Ecto neural progenitor cell (in vitro differentiated cells): ENCODE measurements at places on chromosomes 1 and 21.
A peak's percentile ranks its signal among the peaks of the same experiment; 100 is the strongest.

GRCh38 chr1:148435406-148435805 is 47.7 kb downstream of the PPIAL4G start:
- DNase-seq: no peak

DNA sequence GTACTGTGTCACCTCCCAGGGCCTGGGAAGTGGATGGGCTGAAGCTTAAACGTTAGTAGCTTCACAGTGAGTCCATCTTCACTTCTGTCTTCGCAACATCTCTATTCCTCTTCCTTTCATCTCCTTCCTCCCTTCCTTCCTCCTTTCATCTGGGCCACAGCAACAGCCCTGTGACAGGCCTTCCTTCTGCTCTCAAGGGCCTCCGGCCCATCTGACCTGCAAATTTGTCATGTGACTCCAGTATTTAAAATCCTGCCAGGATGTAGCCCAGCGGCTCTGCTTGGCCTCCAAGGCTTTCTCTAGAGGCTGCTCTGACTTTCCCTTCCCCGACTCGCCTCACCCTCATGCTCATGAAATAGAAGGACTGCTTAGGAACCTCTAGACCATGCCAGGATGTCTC is 10.9 kb upstream of the BATF3 start:
- no peak for DNase-seq

- DNase-seq: no peak
These were observed 123.3 kb upstream of the EDN2 start for GRCh38 chr1:41607808-41608207.

- DNase-seq: no peak
These were observed 31.0 kb downstream of the SUSD4 start for GRCh38 chr1:223332997-223333396.

DNA sequence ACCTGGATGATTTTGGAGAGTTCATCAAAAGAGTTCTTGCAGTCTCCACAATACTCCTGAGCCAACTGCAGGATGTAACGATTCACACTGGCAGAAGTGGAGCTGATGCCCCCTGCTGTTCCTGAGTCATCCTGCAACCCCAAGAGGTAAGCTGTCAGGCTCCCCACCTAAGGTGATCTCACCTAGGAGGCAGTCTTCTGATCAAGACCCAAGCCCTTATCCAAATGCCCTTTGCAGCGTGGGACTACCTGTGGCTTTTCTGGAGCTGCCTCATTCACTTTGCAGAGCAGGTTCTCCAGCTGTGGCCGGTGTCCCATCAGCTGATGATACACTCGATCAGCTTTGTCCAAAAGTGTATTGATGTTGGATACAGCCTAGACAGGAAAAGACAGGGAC is 96.4 kb downstream of the UBR4 start:
- DNase-seq: no peak

DNA sequence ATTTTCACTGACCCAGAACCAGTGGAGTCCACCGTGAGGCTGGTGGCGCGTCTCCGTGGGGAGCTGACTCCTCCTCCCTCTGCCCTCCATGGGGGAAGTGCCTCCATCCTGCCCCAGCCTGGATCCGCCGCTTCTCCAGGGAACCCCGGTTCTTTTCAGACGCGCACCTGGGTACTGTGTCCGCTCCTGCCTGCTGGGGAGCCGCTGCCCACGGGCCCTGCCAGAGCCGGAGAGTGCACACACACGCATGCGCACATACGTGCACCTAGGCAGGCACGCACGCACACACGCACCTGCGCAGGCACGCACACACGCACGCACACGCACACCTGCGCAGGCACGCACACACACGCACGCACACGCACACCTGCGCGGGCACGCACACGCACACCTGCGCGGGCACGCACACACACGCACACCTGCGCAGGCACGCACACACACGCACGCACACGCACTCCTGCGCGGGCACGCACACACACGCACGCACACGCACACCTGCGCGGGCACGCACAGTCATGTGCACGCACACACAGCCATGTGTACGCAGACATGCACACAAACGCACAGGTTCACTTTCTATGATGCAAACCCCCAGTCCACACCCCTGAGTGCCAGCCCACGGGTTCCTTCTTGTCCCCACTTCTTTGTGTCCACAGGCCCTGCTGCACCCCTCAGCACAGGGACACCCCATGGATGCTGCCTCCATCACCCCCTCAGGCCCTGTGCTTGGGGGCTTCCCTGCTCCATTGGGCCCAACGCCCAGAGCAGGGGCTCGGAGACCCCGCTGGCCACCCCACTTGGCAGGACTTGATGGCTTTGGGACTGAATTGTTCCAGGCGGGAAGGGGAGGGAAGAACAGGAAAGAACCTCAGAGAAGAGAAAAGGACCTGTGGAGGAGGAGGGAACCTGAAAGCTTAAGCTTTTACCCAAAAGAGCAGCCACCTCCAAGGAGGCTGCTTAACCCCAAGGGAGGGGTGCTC is 42.7 kb downstream of the MORN1 start:
- no peak for DNase-seq

- no peak for DNase-seq
These were observed 4.8 kb upstream of the LAPTM5 start for GRCh38 chr1:30762152-30762929.

DNA sequence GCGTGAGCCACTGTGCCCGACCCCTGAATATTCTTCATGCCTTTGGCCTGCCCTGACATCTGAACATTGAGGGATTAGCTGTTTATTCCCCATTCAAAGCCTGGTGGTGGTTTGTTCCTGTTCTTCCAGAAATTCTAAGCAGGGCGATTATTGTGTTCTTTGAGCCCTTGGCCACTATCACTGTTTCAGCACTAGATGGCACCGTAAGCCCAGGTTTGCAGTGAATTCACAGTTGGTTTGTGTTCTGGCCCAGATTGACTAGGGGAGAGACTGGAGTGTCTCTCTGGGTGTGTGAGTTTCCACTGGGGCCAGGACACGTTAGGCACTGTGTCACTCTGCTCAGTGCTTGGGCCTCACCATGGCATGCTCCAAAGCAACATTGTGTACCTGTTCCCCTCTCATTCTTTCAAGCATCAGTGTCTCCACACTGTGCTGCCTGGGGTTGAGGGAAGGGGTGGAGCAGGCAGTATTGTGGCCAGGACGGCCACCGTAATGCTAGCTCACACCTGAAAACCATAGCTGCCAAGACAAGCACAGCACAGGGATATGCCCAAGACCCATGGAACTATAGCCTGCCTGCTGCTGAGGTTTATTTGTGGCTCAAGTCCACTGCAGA is 52.7 kb downstream of the PKN2 start:
- no peak for DNase-seq

DNA sequence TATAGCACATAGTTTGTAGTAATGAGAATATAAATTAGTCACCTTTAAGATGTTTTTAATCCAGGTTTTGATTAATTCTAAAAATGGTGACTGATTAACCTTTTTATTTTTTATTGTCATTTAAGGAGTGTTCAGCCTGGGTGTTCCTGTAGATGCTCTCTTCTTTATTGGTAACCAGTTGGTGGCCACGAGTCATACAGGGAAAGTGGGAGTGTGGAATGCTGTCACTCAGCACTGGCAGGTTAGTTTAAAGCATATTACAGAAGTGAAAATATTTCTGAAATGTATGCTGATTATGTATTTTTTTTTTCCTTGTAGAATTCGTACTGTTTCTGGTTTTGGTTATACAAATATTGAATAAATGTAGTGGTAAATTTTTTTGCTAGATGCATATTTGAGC is 28.1 kb downstream of the KCTD3 start:
- DNase-seq: no peak

- DNase-seq: no peak
These were observed 658 bp upstream of the COL16A1 start for GRCh38 chr1:31704271-31705079.

DNA sequence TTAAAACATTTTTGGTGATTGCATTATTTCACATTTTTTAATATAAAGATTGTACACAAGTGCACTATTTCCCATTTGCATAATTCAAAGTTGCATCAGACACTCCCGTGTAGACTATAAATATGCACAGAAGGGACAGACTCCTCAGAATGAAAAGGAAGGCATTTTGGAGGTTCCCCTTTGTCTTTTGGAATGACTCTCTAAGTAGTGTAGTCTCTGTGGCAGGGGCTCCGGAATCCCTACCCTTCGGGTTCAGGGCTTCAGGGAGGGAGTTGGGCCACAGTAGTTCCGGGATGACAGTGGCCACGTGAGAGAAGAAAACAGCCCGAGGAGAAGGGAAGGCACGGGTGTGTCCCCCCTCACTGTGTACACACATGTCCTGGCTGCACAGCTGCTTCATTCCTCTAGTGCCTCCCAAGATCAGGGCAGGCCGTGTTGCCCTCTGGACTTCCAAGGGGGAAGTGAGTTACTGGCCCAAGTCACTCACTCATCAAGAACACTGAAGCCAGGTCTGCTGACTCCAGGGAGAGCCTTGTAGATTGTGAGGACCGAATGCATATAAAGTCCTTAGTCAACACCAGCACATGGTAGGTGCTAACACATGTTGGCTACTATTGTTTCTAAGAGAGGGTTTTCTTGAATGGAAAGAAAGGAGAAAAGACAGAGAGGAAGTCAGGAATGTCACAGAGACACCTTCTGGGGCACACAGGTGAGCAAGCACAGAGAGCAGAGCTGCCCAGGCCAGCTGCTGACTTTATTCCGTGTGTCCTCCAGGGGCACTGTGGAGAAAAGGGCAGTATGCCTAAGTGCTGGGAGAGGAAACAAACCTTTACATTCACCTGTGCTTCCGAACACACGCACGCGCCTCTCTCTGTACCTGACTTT is 39.8 kb downstream of the LHX4 start:
- peak; percentile 48 for DNase-seq

GRCh38 chr1:40478276-40478675 is 1.2 kb downstream of the ZFP69 start:
- DNase-seq: no peak

DNA sequence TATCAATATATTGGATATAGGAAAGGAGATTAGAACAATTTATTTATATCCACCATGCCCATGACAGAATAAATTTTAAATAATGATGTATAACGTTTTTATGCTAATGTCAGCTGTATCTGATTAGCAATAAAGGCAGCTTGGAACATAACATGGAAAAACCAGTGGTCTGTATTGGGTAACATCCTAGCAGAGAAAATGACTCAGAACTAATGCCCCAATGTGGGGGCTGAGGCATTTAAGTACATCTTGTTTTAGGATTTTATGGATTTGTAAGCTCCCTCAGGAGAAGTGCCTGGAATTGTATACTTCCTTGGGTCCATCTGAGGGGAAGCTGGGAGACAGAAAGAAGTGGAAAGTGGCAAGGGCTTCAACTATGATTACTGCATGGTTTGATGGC is 82.3 kb downstream of the HMCN1 start:
- no peak for DNase-seq

DNA sequence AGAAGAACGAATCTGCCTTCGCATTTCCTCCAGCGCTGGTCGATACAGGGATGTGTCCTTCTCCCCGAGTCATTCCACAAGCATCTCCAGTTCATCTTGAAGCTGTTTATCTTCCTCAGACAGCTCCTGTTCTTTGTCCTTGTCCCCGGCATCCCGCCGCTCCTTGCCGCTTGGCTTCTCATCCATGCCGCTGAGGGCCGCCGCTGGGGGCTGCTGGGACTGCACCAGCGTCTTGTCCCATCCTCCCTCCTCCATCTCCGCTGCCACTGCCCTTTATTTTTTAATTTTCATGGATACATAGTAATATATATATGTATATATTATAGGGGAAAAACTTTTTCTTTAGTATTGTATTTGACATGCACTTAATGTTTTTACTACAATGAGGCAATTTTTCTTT is 53.4 kb downstream of the FMN2 start:
- no peak for DNase-seq

DNA sequence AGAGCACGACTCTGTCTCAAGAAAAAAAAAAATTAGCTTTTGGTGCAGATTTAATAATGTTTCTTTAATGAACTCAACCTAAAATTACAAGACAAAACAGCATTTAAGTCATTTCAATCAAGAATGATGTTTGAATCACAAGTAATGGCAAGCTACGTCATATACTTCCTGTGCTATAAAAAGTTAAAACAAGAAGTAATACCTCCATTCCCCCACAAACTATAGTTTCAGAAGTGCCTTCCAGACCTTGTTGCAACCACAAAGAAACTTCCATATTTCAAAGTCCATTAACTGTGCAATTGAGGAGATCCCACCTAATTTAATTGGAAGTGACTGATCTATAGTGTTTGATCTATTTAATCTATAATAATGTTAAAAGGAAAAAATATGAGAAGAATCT is 15.1 kb downstream of the NRDC start:
- no peak for DNase-seq

DNA sequence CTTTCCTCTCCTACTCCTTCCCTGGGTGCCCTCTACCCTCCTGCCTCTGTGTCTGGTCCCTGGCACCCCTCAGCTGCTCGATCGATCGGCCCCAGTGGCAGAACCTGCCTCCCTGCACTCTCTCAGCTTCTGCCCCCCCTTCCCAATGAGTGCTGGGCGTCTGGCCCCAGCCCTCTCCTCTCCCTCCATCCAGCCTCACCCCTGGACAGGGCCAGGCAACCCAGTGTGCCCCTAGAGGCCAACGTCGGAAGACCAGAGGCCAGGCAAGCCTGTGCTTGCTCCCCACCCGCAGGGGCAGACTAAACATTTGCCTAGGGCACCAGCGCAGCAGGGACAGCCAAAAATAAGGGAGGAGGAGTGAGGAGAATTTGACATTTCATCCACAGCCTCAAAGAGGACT is 43.5 kb downstream of the LGR6 start:
- DNase-seq: peak; percentile 86

DNA sequence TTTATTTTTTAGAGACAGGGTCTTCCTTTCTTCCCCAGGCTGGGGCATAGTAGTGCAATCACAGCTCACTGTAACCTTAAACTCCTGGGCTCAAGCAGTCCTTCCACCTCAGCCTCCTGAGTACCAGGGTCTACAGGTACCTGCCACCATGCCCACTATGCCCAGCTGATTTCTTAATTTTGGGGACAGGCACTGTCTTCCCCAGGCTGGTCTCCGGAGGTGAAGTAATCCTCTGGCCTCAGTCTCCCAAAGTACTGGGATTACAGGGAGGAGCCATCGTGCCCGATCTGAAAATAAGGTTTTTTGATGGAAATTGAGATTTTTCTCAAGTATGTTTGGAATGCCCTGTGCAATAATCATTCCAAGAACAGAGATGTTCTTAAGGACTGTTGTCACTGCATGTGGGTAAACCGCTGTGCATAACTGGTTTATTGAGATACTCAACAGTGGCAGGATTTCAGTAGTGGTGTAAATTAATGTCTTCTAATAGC is 934 bp upstream of the MSH4 start:
- DNase-seq: no peak

- DNase-seq: no peak
These were observed 429.5 kb downstream of the NPHP4 start for GRCh38 chr1:5562769-5563168.

GRCh38 chr1:166905900-166906299 is 29.8 kb upstream of the TADA1 start:
- DNase-seq: no peak

DNA sequence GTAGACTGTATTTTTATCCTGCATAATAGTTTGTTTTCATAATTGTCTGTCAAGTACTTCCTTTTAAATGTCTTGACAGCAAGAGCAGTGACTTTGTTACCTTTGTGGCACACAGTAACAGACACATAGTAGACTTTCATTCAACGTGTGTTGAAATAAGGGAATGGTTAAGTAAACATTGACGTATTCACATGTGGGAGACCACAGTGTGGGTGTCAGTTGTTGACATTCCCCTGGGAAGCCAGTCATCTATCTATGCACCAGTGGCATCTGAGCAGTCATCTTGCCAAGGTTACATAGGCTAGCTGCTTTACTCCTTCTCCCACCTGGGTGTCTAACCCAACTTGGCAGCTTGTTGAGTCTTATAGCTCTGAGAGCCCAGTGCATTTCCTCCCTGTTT is 1.4 kb upstream of the NUP133 start:
- DNase-seq: no peak

- DNase-seq: no peak
These were observed 60.6 kb downstream of the RGS5 start for GRCh38 chr1:163142152-163142551.

- no peak for DNase-seq
These were observed 5.3 kb upstream of the CDCP2 start for GRCh38 chr1:54158071-54158470.
